Kidney tubule cell (primary cell): ENCODE measurements at places on chromosomes 7 and 10.

DNA sequence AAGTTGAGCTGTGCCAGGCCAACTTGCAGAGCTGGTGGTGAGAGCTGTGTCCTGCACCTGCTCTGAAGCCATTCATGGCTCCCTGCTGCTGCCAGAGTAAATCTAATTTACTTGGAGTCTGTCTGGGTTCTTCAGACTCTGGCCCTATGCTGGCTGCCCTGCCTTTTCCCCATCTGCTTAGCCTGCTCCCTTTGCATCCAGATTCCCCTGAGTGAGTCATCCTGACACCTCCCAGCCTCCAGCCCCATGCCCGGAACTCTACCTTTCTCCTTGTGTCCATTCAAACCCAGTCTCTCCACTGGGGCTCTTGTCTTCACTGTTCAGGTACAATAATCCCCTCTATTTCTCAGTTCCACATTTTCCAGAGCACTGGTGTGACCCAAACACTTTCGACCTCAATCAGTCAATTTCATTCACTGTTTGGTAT, 434.4 kb upstream of the ZMIZ1 start:
- DNase-seq, result peak; percentile 35

- DNase-seq, result no peak
Measured at GRCh38 chr7:98224701-98225181, 13.5 kb downstream of the BHLHA15 start.

DNA sequence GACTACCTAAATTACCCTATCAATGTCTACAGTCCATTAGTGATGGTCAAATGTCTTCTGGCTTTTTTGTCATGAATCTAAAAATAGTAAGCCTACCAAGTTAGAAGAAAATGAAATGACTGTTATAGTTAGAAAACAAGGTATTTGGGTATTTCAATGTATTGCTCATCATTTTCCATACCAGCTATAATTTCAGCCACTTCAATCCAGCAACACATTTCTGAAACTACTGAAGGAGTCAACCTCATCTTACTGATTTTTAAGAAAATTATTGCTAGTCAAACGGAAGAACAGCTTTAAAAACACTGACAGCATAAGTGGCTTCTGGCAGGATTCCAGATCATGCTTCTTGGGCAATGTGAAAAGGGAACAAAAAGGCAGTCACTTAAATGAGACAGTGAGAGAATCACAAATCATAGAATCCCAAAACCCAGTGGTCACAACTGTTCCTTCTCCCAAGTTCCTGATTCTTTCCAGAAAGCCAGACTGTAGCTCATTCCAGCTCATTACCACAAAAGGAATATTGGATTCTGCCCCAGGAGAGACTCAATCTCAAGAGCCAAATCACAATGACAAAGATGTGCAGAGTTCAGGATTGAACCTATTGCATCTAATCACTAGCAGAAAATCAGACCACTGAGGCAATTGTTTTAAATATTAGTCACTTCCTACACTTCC, 61.2 kb upstream of the LRRN3 start:
- DNase-seq, result peak; percentile 17

- DNase-seq, result no peak
Measured at GRCh38 chr10:127346604-127347003, 150.2 kb upstream of the INSYN2A start.

DNA sequence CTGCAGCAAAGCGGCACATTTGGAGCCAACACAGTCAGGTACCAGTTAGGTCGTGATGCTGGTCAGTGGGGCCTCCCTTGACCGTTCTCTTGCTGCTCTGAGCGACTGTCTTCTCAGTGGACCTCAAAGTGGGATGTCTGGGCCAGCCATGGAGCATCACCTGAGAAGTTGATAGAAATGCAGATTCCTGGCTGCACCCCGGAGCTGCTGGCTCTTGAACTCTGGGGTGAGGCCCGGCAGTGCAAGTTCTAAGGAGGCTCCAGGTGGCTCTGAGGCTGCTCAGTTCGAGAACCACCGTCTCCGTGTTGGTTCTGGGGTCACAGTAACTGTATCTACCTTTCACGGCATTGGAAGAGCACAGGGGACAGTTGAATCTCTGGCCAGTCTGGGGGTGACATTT, 147.5 kb downstream of the WDR37 start:
- DNase-seq, result no peak

DNA sequence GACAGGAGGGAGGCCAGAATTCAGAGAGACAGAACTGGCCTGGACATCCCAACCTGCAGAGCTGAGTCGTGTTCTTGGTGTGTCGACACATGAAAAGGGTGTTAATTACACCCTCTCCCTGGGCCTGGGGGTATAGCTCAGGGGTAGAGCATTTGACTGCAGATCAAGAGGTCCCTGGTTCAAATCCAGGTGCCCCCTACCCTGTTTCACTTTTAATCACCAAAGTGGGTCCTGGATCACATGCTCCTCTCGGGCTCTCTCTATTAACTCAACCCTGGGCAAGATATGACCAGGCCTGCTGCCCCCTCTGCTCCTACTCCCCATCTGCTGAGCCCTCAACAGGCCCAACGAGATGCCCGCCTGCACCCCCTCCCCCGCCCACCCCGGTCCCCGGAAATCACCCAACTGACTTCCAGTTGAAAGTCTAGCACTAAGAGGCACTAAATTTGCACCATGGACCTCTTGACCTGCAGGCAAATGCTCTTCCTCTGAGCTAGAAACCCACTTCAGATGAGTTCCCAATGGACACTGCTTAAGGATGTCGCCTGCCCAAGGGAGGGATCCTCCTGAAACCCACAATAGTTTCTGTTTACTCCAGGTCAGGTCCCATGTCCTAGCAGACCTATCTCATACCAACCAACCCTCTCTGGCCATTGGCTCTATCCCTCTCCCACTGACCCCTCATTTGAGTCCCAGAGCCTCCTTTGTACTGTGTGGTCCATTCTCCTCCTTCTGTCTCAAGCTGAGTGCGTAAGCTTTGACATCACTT, 137.6 kb downstream of the ZNF467 start:
- peak; percentile 69 for DNase-seq
